ENCODE measurements at places on chromosomes 1 and 21. TPM values are rescaled to one million over a fixed set of nuclear protein-coding genes. Genes with fewer than 3 reads are reported as not detected.

The SERBP1 gene
- 163 TPM for total RNA-seq

The FAM72C gene
- not detected for total RNA-seq

DNA sequence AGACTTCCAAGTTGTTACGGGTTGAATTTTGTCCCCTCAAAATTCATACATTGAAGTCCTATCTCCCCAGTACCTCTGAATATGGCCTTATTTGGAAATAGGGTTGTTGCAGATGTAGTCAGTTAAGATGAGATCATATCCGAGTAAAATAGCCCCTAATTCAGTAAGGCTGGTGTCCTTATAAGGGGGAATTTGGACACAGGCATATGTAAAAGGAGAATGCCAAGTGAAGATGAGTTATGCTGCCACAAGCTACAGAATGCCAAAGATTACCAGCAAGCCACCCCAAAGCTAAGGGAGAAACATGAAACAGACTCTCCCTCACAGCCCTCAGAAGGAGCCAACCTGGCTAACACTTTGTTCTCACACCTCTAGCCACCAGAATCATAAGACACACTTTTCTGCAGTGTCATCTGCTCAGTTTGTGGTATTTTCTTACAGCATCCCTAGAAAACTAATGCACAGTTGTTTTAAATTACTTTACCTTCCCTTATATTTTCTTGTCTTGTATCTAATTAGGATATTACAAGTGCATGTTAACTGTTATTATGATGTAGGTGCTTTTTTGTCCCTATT is 43.3 kb upstream of the PRDX6 start:
- H3K27me3 ChIP-seq: no peaks in the 10 kb centered on the region
- H3K4me3 ChIP-seq: no peak overlapping the region
- H3K36me3 ChIP-seq: no peaks in the 10 kb centered on the region

- H3K27me3 ChIP-seq: no peaks in the 10 kb centered on the region
- H3K27ac ChIP-seq: no peak overlapping the region
- no peak overlapping the region for H3K4me3 ChIP-seq
- no peak for DNase-seq
- H3K36me3 ChIP-seq: no peaks in the 10 kb centered on the region
Measured at GRCh38 chr1:55490547-55490946, 275.4 kb upstream of the USP24 start.

DNA sequence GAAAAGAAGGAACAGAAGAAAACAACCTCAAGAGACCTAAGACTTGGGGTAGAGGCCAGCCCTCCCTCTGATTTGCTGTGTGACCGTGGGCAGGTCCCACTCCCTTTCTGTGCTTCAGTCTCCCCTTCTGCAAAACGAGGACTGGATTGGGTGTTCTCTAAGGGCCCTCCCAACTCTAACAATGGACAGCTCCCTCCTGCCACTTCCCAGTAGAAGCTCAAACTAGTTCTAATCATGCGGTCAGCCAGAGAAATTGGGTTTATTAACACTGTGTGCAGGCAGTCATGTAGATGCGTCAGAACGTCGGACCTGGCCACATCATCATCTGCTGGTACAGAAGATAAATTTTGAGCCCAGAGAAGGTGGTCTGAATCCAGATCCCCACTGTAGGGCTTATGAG is 1.6 kb upstream of the PADI4 start:
- H3K27me3 ChIP-seq: peaks cover 31% of the 10 kb centered on the region
- H3K4me1 ChIP-seq: no peaks in the 10 kb centered on the region
- H3K36me3 ChIP-seq: no peaks in the 10 kb centered on the region
- no peak overlapping the region for H3K27ac ChIP-seq

- no peak overlapping the region for H3K4me3 ChIP-seq
- no peak for DNase-seq
- peaks cover 6% of the 10 kb centered on the region for H3K4me1 ChIP-seq
- no peaks in the 10 kb centered on the region for H3K27me3 ChIP-seq
Measured at GRCh38 chr1:116972674-116973030, 28.9 kb upstream of the CD101 start.

Data from heart left ventricle (tissue), 16 donors.